Kidney tubule cell (primary cell): ENCODE measurements at places on chromosomes 2 and 18.

DNA sequence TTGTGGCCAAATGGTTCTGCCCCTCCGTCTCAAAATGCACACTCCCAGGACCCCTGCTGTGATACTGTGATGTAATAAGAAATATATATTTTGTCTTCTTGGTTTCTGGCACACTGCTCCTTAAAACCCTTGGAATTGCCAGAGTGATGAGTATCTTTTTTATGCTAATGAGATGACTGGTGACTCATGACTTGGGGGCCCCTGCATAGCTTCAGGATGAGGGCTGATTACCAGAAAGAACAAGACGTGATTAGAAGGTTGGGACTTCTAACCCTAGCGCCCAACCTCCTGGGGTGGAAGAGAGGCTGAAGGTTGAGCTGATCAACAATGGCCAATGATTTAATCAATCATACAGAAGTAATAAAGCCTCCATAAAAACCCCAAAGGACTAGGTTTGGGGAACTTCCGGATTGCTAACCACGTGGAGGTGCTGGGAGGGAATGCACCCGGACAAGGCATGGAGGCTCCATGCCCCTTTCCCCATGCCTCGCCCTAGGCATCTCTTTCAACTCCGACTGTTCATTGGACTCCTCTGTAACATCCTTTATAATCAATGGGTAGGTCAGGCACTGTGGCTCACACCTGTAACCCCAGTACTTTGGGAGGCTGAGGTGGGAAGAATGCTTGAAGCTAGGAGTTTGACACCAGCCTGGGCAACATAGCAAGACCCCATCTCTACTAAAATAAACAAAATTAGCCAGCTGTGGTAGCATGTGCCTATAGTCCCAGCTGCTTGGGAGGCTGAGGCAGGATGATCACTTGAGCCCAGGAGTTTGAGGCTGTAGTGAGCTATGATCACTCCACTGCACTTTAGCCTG, 89.1 kb downstream of the HS1BP3 start:
- peak; percentile 73 for DNase-seq

DNA sequence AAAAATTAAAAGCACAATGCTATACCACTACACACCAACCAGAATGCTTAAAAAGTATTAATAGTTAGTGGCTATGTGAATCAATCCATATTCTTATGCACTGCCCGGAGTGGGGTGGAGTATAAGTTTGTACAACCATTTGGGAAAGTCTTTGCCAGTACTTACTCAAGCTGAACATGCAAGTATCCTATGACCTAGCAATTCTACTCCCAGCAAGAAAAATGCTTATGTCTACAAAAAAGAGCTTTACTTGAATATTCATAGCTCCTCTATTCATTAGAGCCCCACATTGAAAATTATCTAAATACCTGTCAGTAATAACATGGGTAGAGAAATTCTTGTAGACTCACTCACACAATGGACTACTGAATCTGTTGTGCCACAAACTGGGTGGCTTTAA, 21.4 kb upstream of the CNOT11 start:
- peak; percentile 74 for DNase-seq

DNA sequence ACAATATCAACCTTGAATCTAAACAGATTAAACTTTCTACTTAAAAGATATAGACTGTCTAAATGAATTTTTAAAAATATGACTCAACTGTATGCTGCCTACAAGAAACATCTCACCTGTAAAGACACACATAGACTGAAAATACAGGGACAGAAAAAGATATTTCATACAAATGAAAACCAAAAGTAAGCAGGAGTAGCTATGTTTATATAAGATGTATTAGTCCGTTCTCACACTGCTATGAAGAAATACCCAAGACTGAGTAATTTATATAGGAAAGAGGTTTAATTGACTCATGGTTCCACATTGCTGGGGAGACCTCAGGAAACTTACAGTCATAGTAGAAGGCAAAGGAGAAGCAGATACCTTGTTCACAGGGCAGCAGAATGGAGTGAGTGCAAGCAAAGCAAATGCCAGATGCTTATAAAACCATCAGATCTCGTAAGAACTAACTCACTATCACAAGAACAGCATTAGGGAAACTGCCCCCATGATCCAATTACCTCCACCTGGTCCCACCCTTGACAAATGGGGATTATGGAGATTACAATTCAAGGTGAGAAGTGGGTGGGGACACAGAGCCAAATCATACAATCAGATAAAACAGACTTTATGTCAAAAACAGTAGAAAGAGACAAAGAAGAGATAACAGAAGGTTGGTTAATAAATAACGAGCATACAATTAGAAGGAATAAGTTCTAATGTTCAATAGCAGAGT, 214.4 kb upstream of the SLC39A10 start:
- no peak for DNase-seq

DNA sequence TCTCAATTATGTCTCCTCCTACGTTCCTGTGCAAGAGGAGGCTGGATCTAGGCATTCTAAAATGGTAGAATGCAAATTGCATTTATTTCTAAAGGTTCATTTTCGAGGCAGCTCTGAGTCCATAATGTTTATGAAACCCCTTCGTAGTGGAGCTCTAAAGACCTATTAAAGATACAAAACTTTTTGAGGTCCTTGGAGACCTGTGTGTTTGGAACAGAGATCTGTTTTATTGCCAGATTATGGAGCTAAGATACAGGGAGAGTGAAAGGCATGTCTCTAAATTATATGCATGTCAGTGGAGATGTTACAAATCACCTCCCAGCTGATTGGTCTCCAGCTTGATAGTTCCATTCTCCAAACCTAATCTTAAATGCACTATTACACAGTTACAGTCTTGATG, 335.8 kb downstream of the GULP1 start:
- no peak for DNase-seq

GRCh38 chr2:32632089-32632488, 4.2 kb downstream of the TTC27 start:
- peak; percentile 60 for DNase-seq

DNA sequence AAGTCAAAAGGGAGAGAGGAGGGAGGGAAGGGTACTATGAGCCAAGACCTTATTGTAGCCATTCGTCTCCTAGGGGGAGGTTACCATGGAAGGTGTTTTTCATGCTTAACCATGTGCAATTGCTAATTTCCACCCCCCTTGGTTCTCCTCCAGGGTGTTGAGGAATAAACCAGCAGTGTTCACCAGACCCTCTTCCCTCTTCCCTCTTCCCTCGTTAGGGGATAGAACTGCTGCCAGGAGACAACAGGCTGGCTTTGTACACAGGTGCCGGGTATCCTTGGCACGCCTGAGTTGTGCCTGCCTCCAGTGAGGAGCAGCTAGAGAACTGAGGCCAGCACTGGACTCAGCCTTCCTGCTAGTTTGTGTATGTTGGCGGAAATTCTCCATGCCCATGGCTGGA, 41.1 kb upstream of the ARL5A start:
- DNase-seq: no peak

DNA sequence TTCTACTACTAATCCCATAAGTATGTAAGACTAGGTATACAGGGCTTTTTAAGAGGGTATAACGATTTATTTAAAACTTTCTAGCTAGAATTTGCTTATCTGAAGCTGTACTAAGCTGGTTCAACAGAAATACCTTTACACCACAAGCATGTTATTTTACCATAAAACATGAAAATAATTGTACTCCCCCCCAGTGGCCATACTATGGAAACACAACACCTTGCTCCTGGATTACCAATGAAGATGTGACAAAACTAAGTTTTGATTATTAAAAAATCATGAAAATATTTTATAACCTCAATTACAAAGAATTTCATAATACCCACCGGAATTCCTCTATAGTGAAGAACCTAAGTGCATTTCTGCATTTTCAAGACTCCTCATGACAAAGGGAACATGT, 27.3 kb downstream of the LPIN2 start:
- peak; percentile 50 for DNase-seq

DNA sequence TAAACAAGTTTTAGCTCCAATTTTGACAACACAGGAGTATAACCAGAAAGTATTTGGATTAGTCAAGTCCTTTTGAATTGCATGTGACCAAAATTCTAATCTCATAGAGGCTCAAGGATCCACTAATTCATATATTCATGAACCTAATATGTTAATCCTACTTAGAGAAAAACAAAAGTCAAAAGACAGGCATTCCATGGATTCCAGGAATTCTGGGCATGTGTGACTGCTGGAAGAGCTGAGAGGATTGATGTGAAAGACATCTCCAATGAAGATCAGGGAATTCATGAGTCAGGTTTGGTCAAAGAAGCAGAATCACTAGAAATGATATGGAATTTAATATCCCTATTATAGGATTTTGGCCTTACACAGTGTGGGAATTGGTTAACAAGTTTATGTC, 1494.6 kb upstream of the DDX18 start:
- DNase-seq: no peak

GRCh38 chr2:55235724-55236538, 3.4 kb downstream of the RPS27A start:
- DNase-seq: no peak

DNA sequence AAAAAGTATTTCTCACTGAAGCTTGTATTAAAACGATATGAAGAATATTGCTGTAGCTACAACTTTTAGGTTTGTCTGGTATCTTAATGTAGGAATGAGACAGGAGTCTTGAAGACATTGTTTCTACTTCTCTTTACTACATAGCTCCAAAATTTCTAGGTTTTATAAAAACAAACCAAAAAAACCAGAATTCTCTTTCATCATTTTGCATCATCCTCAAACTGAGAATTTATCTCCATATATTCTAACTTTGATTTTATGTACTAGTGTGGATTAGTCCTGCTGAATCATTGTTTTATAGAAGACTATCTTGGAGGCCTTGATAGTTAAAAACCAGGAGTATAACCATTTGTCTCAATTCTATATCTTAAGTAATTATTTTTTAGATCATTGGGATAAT, 100.2 kb downstream of the ICA1L start:
- DNase-seq: no peak

DNA sequence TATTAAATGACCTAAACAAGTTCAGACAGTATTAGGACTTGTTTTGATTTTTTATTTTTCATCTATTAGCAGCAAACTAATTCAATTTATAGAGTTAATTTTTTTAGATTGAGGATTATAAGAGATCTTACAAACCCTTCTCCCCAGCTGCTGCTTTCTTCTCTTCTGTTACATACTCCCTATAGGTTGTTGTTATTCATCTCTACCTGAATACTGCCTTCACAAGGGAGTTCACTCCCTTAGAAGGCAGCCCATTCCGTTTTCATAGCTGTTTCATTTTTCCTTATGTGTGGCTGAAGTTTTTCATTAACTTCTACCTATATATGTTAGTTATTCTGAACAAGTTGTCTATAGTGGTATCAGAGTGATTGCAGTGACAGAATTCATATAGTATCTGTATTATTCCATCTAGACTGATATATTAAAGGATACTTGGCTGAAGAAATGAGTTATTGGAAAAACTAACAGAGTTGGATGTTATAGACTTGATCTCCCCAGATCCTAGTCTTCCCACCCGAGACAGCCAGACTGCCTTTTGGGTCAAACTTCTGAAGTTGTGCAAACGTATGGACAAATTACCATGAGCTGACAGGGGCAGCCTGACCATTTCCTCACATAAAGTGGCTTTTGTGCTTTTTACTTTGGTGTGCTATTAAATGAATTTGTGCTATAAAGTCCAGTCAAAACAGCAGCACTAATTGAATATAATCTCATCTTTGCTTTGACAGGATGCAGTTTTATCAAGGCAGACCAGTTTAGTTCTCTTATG, 8.7 kb downstream of the GLS start:
- DNase-seq: peak; percentile 53

DNA sequence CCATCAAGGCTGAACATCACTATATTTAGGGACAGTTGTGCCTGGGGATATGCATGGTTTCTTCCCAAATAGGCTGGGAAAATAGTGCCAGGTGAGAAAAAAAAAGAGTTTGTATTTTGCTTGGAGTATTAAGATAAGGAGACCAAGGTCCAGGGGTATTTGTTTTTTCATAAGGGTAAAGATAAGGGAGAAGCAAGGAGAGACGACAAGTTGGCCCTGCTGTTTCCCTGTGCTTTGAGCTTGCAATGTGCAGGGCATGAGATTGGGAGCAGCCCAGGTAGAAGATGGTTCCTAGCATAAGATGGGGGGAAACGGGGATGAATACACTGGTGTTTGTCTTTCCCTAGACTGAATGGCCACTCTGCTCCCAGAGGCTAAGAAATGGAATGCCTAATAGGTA, 8.8 kb upstream of the GPR39 start:
- DNase-seq: no peak

- DNase-seq: no peak
Measured at GRCh38 chr2:233233618-233234230, 17.7 kb upstream of the ATG16L1 start.

DNA sequence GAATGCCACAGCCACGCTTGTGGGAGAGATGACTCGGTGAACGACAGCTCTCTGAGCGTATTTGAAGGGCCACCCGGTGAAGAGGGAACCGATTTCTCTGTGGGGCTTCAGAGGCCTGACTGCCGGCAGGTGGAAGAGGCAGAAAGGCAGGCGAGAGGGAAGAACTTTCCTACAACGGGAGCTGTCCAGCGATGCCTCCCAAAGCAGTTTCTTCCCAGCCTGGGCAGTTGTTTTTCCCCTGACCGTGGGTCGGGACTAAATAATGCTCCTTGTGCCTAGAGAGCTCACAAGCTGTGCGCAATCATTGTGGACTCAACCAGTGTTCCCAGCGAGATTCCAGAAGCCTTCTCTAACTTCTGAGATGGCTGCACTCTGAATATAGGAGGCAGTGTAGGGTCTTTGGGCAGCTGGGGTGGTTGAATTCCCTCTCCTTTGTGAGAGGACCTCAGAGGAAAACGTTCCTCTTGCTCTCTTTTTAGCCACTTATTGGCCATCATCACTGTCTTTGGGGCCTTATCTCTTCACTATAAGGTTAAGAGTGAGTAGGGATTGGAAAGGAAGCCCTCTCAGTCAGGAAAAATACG, 710 bp downstream of the SEC11C start:
- no peak for DNase-seq

DNA sequence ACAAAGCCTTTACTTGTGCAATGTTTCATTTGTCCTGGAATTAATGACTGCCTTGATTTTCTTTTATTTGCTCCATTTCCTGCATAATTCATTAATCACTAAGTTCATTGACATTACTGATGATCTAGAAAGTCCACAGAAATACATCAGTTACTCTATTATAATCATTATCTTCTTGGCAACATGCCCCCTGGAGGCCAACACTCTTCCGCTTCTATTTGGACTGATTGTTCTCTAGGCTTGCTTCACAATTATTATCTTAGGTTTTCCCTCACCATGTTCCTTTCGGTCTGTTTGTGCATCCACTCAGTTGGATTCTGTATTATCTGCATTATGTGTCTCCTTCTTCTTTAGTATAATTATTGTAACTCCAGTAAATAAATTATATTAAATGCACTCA, 461.0 kb upstream of the CDH2 start:
- DNase-seq: no peak

DNA sequence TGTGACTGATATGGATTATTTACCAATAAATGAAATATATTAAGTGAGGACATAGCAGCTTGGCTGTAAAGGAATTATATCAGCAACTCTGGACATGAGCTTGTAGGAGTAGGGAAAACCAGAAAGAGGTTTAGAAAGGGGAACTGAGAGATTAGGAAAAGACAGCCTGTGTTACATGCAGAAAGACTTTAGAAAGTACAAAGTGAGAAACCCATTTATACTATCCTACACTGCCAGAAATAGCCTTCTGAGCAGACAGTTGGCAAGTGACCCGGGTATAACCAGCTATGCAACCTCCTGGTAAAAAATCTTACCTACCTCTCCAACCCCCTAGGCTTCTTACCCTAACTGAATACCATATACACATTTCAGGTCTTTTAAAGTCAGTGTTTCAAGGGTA, 134.1 kb downstream of the ANKRD44 start:
- no peak for DNase-seq

- DNase-seq: peak; percentile 24
Measured at GRCh38 chr2:191885650-191886049, 38.8 kb upstream of the CAVIN2 start.

GRCh38 chr2:33484042-33484621, 7.7 kb downstream of the RASGRP3 start:
- DNase-seq: no peak
